ENCODE measurements at places on chromosomes 3 and 15.

- DNase-seq: no peak
Observed at GRCh38 chr3:4812591-4812990, 166.6 kb upstream of the BHLHE40 start.

- DNase-seq: no peak
Observed at GRCh38 chr15:60251300-60252070, 146.3 kb downstream of the ANXA2 start.

GRCh38 chr15:34243226-34243625 is 18.4 kb downstream of the EMC4 start:
- no peak for DNase-seq

DNA sequence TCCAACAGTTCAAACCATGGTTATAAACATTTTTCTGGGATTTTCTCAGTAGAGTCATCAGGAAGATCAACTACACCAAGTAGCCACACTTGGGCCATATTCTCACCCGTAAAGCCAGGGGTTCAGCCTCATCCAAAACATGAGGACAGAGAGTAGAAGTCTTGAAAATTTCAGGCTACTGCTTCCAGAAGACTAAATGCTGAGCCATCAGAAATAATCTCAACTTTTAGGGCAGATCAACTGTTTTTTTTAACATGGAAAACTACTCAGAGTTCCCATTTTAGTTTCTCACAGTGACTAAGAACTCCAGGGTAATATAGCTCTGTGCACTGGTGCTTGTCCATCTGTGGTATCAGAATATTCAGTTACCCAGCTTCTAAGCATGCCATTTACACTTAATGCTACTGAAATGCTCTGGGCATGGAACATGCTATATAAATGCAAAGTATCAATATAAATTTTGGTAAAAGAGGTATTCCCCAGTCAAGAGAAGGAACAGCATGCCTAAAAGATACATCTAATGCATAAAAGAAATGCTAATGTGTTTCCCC is 300.1 kb upstream of the LRRN1 start:
- DNase-seq: no peak

GRCh38 chr15:39235084-39235795 is 345.6 kb upstream of the THBS1 start:
- DNase-seq: no peak

GRCh38 chr3:13796701-13797460 is 83.0 kb downstream of the WNT7A start:
- no peak for DNase-seq

GRCh38 chr3:120263792-120264191 is 21.2 kb downstream of the GPR156 start:
- DNase-seq: no peak

- no peak for DNase-seq
Observed at GRCh38 chr15:28913171-28913765, 27.5 kb downstream of the APBA2 start.

DNA sequence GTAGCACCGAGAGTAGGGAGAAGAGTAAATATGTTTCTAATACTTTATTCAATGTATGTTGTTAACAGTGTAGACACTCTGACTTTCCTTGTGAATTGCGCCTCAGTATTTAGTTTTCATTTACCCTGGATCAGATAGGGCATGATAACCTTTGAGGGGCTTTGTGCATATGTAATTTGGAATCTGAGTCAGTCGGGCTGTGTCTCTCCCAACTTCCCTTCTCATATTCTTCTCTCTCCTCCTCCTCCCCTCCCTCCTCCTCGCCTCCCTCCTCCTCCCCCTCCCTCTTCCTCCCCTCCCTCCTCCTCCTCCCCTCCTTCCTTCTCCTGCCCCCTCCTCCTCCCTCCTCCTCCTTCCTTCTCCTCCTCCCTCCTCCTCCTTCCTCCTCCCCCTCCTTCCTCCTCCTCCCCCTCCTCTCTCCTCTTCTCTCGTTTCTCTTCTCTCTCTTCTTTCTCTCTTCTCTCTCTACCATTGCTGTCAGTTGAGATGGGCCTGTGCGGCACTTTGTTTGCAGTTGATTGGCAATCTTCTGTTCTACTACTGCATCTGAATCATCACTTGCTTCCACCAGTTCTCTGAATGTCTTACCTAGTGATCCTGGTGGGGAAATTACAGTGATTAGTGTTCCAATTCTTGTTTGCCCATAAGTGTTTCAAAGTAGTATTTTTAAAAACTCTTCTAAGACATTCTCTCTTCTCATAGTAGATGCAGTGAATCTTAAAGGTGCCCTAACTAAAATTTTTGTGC is 162.3 kb downstream of the PGPEP1L start:
- DNase-seq: no peak

GRCh38 chr3:62084558-62084957 is 288.8 kb downstream of the FEZF2 start:
- no peak for DNase-seq

- DNase-seq: no peak
Observed at GRCh38 chr3:126939338-126939718, 43.6 kb upstream of the PLXNA1 start.

DNA sequence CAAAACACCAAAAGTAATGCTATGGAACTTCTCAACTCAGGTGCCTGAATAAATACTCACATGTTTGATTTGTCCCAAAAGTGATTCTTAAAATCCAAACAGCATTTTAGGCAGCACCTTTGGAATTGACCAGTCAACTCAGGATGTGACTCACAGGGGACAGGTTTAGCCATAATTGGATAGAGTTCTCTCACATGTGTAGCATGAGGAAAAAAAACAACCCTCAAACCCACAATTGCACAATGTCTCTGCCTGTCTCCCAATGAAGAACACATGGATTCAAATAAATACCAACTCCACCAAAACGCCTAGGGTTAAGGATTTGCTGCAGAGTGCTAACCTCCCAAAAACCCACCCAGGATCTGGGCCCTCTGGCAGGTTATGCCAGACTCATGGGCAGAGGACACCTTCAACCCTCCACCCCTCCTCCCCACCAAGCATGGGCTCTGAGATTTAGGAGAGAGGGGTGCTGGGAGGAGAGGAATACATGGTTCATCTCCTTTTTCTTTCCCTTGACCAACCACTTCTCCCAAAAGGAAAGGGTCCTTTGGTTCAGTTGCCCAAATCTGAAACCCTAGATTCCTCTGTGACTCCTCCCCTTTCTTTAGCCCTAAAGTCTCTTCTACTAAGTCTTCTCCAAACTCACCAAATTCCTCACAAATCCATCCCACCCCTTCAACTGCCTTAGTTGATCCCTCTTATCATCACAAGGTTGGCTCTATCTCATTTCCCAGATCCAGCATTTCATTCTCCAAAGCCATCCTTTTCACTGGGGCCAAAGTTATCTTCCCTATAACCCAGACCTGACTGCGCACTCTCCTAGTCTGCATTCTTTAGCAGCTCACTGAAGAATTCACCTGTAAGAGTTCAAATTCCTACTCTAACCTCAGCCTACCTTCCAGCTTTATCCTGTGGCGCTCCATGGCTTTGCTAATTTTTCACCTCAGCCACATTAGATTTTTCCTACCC is 7.7 kb downstream of the RYK start:
- no peak for DNase-seq

- DNase-seq: no peak
Observed at GRCh38 chr3:41985018-41985417, 23.1 kb upstream of the ULK4 start.

- DNase-seq: no peak
Observed at GRCh38 chr15:66078196-66078928, 175.2 kb downstream of the MEGF11 start.

DNA sequence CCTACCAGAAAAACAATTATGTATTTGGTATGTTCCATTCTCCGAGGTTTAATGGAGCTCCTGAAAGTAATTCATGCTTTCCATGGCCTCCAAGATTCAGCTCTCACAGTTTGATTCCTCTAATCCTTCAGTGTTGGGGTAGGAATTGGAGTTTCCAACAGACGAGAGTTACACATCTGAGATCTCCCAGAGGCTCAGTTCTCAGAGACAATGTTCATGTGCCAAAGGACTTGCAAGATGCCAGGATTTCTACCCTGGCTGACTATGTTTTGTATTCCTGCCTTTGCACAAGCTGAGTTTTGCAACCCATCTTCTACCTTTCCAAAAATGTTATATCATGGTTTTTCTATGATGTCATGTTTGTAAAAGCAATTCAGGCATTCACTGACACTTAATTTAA is 322.9 kb downstream of the ERC2 start:
- no peak for DNase-seq

DNA sequence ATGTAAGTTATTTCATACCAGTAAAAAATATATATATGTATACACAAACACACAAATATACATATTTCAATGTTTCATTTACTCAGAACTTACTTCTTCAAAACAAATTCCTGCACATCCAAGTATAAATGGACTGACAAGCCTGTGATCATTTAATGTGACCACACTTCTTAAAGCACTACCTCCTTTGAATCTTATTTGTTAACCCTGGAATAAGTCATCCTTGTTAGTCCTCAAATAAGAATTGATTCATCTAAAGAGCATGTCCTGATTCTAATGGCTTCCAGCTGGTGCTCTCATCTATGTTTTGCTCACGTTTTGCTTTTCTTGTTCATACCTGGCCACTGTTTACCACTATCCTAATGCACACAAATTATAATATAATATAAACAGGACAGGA is 103.9 kb upstream of the UBP1 start:
- DNase-seq: no peak

DNA sequence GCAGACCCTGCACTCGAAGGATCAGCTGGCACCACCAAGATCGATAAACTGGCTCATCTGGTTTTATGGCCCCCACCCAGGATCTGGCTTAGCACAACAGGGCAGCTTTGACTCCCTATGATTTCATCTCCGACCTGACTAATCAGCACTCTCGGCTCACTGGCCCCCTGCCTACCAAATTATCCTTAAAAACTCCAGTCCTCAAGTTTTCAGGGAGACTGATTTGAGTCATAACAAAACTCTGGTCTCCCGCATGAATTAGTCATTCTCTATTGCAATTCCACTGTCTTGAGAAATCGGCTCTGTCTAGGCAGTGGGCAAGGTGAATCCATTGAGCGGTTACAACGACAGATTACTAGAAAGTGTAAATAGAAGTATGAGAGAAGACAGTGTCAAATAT is 521.9 kb upstream of the RGMA start:
- DNase-seq: no peak

- DNase-seq: no peak
Observed at GRCh38 chr3:13851997-13852637, 27.8 kb downstream of the WNT7A start.

GRCh38 chr3:152123457-152123856 is 145.3 kb upstream of the MBNL1 start:
- DNase-seq: no peak

- DNase-seq: no peak
Observed at GRCh38 chr3:180855364-180855763, 57.1 kb upstream of the FXR1 start.

- no peak for DNase-seq
Observed at GRCh38 chr3:197302696-197303341, 4.4 kb upstream of the DLG1 start.

DNA sequence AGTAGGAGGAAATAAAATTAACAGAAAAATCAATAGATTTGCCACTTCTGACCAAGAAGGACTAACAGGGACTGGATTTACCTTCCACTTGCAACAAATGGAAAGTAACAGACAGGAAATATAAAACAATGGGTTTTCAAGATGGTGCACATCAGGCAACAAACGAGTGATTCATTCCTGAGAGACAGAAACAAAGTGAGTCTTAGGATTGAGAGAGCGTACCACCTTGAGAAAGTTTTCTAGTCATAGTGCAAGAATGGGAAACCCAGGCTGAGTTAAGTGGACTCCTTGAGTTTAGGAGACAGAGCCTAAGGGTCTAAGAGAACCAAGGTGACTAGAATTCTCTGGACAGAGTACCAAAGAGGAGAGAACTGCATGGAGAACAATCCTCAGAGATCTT is 101.7 kb downstream of the PPP2R3A start:
- no peak for DNase-seq

GRCh38 chr3:186524616-186525015 is 19.6 kb downstream of the CRYGS start:
- no peak for DNase-seq

DNA sequence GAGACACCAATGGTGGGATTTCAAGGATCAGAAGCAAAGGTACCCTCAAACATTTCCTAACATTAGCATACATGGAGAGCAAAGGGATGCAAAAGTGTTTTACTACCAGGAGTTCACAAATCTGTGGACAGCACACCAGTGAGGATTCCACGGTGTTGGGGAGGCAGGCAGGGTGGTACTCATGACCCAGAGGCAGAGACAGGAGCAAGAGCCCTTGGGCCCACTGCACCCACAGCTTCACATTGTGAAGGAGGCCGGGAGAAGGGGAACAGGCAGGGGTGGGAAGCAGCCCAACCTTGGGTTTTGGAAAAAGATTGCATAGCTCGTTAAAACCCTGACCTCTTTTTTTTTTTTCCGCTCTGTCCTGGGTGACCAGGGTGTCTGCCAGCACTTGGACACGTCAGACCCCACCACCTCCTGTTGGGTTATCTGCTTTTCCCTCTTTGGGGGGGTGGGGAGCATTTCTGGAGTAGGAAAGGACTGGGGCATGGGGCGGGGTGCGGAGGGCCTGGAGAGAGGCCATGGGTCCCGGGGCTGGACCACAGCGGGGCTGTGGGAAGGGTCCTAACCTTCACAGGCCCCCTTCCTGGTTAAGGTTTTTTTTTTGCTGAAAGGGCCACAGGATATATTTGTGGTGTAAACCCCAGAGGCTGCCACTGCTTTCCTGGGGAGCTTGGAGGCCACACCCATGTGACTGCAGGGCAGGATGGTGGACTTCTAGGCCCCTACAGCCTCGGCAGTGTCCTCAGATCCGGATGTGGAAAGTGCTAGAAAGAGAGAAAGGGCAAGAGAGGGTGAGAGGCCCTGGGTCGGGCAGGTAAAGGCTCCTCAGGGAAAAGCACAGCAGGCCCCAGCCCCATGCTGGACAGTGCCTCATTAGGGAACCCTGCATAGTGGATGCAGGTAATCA is 12.5 kb downstream of the SH2D7 start:
- DNase-seq: no peak

DNA sequence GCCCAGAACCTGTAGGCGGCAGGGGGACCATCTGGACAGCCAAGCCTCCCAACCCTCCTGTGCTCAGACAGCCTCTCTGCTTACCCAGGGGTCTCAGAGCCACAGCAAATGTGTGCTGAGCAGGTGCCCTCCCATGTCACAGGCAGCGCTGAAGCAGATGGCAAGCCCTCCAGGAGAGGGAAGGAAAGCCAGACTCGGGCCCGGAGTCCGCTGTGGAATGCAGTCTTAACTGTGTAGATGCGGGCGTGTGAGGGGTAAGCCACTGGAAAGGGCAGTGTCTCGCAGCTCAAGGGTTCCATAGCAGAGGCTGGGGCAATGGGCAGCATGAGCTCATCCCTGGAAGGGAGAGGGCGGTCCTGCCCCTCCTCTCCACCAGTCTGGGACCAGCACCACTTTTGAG is 45.6 kb downstream of the UMPS start:
- DNase-seq: no peak

DNA sequence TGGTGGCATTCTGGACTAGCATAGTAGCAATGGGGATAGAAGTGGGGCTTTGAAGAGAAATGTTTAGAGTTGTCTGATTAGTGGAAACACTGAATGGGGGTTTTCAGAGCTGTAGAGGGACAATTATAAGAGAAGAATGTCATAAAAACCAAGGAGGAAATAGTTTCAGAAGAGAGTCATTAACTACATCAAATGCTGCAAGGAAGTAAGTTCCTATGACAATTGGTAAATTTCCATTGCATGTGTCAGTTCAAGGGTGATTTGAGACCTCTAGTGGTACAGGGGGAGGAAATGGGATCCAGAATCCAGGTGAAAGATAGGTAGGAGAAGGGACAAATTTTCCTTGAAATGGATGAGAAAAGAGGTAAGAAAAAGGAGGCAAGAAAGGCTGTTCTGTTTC is 68.3 kb upstream of the TBC1D5 start:
- no peak for DNase-seq
